Kidney (tissue), 22 donors: ENCODE measurements at places on chromosomes 7 and 10.
A peak's percentile ranks its signal among the peaks of the same experiment; 100 is the strongest.

DNA sequence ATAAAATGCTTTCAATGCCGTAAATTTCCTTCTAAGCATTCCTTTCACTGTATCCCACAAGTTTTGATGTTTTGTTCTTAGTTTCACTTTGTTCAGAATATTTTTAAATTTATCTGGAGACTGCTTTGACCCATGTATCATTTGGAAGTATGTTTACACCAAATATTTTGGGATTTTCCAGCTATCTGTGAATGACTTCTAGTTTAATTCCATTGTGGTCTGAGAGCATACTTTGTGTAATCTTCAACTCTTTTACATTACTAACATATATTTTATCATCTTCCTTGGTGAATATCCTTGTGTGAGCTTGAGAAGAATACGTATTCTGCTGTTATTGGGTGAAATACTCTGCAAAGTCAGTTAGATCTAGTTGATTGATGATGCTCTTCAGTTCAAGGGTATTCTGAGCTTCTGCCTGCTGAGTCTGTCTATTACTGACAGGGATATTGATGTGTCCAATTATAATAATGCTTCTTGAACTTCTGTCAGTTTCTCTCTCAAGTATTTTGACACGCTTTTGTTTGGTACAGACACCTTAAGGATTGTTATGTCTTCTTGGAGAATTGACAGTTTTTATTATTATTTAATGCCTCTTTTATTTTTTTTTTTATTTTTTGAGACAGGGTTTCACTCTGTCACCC is 31.6 kb downstream of the MKLN1 start:
- no peak for DNase-seq

DNA sequence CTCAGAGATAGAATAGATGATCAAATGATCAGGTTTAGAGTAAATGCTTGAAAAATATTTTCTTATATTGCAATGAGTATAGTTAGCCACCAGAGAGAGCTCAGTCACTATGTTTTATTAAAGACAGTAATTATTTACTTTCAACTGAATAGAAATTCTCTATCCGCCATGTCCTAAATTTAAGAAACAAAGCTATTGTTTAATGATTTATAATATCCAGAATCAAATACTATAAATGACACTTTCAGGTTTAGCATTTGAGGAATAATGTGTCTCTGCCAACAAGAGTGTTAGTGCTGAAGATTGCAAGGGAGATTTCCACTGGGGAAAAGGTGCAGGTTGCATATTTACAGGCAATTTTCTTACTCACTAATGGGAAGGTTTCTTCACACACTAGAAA is 184.7 kb downstream of the DGKB start:
- no peak for DNase-seq

- DNase-seq = no peak
These were observed 100.1 kb downstream of the XPNPEP1 start for GRCh38 chr10:109823196-109823595.

DNA sequence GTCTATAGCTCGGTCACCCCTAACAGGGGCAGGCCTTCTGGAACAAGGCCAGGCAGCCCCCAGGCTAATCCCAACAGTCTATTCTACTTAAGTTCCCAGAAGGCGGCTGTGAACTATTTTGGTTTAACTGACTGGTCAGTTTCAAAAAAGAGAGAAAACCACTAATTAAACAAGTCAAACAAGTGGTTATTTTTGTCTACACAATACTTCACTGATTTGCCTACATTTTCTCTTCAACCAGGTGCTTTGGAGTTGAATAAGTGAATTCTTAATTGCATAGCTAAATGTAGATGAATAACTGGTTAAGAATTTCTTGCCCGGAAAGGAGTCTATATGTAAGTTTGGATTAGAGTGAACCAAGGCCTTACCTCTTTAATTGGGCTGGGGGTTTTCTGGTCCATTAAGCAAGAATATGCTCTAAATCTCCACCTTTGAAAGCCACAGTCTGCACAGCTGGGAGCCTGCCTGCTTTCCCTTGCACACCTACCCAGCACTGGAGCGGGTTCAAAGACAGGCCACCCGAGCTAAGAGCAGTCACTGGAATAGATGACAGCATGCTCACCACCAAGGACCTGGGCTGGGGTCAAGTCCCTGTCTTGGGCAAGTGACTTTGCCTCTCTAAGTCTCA is 70.4 kb downstream of the TBXAS1 start:
- peak; percentile 57 for DNase-seq

GRCh38 chr10:13673156-13673555 is 86.4 kb downstream of the PRPF18 start:
- DNase-seq = no peak

GRCh38 chr7:36600869-36601530 is 123.3 kb downstream of the AOAH start:
- DNase-seq = no peak

DNA sequence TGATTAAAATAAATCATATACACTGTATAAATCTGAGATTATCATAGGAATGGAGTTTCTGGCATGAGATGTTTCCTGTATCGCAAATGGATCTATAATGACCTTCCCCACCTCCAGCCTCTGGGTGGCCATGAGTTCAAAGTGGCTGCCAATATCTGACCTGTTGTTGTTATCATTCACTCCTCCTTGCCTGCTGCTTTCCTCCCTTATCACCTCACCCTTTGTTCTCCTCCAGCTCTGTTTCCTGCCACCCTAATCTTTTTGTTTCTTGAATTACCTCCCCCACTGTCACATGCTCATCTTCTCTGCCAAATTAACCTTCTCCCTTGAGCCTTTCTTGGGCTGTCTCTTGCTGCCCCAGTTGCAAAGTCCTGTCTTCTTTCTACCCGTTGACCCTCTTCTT is 12.0 kb downstream of the SCD start:
- no peak for DNase-seq

GRCh38 chr7:37000511-37000910 is 276.2 kb upstream of the AOAH start:
- DNase-seq = no peak

DNA sequence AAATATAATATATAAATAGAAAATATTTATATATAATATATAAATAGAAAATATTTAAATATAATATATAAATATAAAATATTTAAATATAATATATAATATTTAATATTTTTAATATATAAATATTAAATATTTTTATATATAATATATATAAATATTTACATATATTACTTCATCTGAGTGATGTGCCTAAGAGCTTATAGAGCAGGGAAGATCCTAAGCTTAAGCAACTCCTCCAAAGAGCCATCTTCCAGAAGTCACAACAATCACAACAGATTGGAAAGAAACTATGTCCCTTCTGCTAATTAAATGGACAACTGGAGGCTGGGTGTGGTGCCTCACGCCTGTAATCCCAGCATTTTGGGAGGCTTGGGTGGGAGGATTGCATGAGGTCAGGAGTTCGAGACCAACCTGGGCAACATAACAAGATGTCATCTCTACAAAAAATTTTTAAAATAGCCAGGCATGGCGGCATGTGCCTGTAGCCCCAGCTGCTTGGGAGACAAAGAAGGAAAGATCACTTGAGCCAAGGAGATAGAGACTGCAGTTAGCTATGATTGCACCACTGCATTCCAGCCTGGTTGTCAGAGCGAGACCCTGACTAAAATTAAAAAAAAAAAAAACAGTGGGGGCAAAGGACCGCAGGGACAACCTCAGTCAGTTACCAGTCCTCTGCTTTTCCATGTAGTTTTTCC is 198.7 kb downstream of the SKIDA1 start:
- DNase-seq = no peak

DNA sequence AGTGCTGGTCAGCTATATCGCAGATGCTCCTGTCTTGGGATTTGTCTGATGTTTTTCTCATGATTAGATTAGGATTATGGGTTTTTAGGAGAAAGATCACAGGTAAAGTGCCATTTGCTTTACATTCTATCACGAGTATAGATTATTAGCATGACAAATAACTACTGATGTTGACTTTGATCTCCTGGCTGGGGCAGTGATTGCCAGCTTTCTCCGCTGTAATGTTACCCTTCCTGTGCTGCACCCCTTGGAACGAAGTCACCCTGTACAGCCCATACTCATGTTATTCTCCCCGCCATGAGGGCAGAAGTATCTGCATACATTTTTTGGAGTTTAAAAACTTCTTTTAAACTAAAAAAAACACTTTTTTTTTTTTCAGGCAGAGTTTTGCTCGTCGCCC is 10.8 kb upstream of the CLDN4 start:
- peak; percentile 7 for DNase-seq

GRCh38 chr10:774661-775244 is 85.3 kb upstream of the DIP2C start:
- no peak for DNase-seq
